Panc1 (cell line): ENCODE measurements at places on chromosomes 5 and 9.
A peak's percentile ranks its signal among the peaks of the same experiment; 100 is the strongest.

GRCh38 chr5:79183617-79184016, 52.3 kb upstream of the JMY start:
- no peak for DNase-seq

DNA sequence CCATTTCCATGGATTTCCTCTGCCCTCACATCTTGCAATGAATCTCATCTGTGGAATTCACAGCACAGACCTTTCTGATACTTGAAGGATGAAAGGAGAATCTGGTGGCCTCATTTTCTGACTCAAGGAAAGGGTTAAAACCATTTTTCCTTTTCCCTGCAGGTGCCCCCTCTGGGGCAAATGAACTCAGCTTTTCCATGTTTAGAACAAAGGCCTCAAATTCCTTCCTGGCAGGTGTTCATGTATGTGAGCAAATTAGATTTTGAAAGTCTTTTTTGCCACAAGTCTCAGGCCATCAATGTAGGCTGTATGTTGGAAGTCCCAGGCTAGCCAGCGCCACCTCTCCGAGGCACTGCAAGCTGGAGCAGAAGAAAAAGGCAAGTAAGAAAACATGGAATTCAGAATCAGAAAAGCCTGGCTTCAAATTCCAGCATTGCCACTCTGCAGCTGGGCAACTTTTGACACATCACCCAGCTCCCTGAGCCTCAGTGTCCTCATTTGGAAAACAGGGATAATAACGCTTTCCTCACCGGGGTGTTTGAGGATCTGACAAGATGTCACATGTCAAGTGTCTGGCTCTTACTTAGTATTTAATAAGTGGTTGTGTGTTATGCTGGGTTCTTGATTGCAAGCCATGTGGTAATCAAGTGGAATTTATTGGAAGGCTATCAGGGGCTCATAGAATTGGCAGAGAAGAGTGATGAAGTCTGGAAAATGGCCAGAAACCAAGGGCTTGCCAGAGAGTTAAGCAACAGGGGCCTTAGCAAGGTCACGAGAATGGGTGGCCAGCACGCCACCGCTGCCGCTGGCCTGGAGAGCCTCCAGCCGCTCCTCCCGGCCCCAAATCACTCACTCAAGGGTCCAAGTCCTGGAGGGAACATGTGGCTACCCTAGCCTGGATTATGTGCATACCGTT, 48.4 kb upstream of the SMIM23 start:
- DNase-seq, result no peak

- no peak for DNase-seq
Measured at GRCh38 chr5:110623874-110624273, 102.6 kb downstream of the TMEM232 start.

DNA sequence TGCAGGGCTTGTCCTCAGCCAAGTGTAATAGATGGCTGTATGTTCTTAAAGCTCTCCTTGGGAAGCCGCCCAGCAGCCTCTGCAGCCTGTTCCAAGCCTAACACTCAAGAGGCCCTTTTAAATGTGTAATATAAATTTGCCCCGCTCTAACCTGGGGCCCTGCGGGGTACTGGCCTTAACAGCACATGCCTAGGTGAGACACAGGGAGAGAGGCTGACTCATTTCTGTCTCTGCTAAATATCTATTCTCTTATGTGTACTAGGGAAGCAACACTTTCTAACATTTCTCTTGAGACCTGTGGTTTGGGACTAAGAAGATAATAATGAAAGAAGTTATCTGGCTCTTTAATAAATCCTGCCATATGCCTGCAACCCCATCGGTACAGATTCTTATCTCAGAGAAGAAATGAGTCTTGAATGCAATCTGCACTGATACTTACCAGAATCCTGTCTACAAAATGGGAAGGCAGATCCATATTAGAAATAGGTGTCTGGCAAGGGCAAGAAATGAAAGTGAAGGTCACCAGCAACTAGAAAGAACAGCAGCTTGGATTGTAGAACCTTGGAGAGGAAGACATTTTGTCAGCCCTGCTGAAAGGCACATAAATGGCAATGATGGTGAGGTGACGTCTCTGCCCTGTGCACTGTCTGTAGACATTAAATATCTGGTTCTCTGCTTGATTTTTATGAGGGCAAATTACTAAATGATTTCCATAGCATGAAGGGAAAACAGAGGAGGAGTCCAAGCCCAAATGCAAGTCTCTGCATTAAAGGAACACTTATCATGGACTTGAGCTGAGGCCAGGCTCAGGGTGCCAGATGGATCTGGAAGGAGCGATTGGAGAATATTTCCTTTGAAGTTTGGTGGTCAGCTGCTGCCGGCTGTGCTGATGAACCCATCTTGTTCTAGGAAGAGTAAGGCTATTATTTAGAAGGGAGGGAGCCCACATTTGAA, 14.5 kb upstream of the TGFBI start:
- DNase-seq, result no peak

- no peak for DNase-seq
Measured at GRCh38 chr5:157350939-157351801, 85.2 kb downstream of the CYFIP2 start.

DNA sequence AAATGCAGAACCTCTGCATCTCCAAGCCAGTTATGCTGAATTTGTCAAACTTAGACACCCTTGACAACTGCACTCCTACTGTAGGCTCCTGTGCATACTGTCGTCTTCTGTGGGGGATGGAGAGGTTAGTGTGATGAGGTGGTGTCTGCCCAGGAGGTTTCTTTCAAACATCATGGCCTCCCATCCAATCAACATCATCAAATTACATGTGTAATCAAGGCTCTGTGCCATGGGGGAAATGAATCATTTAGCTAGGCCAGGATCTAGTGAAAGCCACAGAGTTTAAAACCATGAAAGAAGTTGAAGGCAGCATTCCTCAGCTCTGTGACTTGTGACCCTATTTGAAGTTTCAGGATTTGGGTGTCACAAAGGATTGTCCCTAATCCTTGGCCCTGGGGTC, 240.6 kb downstream of the MARCHF11 start:
- no peak for DNase-seq

- DNase-seq, result no peak
Measured at GRCh38 chr9:36551910-36552309, 20.8 kb upstream of the MELK start.

- no peak for DNase-seq
Measured at GRCh38 chr5:119067450-119067849, 3.4 kb upstream of the DMXL1 start.

DNA sequence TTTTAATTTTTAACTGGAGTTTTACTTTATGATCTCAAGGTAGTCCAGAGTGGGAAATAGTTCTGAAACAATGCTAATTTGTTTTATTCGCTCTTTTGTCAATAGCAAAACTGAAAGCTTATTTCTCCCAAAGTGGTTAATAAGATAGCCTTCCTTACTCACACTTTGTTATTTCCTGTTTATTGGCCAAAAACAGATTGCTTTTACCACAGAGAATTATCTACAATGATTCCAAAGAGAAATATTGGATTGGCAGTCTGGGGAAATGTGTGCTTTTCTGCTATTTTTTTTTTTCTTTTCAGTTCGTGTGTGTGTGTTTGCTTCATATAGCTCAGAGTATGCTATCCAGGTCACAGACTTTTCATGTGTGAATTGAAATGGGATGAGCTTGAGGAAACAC, 756.7 kb upstream of the RGMB start:
- no peak for DNase-seq

GRCh38 chr9:77510666-77511065, 137.5 kb downstream of the GNA14 start:
- no peak for DNase-seq

DNA sequence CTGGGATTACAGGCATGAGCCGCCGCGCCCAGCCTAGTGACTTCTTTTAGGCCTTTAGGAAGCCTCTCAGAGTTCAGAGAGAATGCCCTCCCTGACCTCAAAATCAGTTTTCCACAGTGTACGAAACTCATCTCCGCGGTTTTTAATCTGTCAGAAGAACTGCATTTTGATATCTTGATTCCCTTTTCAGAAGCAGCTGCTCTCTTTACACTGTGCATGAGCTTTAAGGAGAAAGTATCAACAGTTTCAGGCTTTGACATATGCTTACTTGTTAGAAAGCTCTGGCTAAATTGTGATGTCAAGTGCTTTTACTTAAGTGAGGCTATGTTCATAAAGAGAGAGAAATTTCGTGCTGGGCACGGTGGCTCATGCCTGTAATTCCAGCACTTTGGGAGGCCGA, 74.6 kb downstream of the USP20 start:
- no peak for DNase-seq

DNA sequence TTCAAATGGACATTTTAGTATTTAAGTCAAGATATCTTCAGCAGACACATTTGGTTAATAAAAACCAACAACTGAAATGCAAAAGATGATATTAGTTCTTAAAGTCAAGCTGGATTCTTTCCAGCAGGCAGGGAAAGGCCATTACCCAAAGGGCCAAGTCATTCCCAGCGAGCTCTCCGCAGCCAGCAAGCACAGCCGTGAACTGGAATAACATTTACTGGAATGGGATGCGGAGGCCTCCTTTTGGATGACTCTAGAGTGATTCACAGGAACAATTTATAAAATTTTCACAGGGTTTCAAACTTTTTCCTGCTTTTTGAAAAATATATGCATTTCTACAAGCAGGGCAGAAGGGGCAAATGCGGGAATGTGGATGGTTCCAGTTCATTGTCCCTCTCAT, 76.6 kb upstream of the DAB2 start:
- peak; percentile 10 for DNase-seq

DNA sequence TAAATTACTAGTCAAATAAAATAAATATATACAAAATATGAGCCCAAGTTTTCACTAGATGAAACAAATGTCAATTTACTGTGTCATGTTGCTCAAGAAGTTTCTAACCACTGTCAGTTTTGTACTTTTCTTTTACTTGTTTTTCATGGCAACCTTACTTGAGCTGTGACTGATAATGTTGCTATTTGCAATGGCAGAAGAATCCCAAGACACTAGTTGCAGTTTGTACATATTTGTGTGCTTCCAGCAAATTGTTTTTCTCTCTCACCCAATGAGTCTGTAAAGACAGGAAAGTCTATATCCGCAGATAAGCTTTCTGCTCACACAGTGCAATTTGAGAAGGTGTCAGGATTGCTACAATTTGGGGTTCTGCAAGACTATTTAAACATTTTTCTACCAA, 338.6 kb upstream of the PCSK5 start:
- no peak for DNase-seq

GRCh38 chr9:124652615-124653393, 118.3 kb downstream of the NR6A1 start:
- DNase-seq, result no peak

DNA sequence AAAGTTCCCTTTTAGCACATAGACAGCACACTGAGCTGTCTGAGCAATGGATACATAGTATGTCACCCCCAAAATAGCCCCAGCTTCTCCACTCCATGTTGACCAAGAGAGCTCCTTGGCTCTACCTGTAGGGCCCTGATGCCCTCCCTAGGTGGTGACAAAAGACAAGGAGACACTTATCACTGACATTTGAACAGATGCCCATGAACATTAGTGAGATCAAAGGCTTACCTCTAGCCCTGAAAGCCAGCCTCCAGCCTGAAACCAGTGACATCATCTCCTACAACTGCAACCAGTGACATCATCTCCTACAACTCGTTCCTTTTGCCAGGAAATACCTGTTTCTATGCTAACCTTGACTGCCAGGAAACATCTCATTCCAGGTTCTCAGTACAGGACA, 122.7 kb downstream of the FSTL4 start:
- no peak for DNase-seq
